ENCODE measurements at places on chromosomes 5 and 9.

- no peak for DNase-seq
Measured at GRCh38 chr9:8857068-8857925, 1057.7 kb upstream of the DMAC1 start.

GRCh38 chr9:88435336-88435735 is 47.1 kb downstream of the SPIN1 start:
- no peak for DNase-seq

DNA sequence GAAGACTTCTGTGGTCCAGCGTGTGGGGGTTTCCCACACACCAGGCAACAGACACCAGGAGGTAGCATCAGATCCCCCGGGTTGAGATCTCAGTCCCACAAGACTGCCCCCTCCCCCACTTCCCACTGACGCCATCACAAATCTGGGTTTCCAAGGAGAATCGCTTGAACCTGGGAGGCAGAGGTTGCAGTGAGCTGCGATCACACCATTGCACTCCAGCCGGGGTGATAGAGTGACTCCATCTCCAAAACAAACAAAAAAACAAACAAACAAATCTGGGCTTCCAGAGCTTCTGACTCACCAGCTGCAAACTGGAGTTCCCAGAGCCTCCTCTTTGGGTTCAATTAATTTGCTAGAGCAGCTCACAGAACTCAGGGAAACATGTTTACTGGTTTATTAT is 4.7 kb upstream of the GBGT1 start:
- no peak for DNase-seq

- DNase-seq = no peak
Measured at GRCh38 chr9:127361561-127361960, 35.4 kb upstream of the SLC2A8 start.

- no peak for DNase-seq
Measured at GRCh38 chr9:123167474-123167873, 100.9 kb downstream of the STRBP start.

- no peak for DNase-seq
Measured at GRCh38 chr9:113857875-113858274, 18.2 kb upstream of the ZNF618 start.

GRCh38 chr5:73282383-73282782 is 109.4 kb downstream of the TMEM174 start:
- no peak for DNase-seq

DNA sequence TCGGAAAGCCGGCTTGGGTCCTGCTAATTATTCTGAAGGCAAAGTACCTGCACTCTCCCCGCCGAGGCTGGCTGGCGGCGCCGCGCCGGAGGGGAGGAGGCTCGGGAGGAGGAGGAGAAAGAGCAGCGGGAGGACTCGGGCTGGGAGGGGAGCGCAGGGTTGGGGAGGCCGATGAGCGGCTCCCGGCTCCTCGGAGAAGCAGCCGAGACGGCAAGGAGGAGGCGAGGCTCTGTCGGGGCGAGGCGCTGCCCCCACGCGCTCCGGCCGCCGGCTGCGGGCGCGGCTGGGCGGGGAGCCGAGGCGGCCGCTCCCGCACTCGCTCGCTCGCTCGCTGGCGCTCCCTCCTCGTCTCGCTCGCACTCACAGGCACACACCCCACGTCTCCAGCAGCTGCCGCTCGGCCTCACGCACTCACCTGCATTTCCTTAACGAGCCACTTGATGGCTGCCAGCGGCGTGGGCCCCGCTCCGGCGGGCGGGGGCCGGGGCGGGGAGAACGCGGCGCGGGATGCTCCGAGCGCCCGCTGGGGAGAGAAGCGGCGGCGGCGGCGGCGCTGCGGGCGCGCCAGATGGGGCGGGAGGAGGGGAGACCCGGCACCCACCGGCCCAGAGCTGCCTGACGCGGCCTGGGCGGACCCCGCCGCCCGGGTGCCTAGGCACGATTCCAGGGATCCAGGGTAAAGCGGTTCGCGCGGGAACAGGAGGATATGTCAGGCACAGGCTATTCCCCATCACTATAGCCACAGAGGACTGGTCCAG is at the start of gene PTPRD:
TSS of gene PTPRD (minus strand) at position 362 of the 758 bp plus-strand sequence.
- no peak for DNase-seq

GRCh38 chr9:113626735-113627495 is 163.4 kb downstream of the RGS3 start:
- DNase-seq = no peak

- DNase-seq = no peak
Measured at GRCh38 chr9:129319938-129320481, 141.9 kb upstream of the IER5L start.

DNA sequence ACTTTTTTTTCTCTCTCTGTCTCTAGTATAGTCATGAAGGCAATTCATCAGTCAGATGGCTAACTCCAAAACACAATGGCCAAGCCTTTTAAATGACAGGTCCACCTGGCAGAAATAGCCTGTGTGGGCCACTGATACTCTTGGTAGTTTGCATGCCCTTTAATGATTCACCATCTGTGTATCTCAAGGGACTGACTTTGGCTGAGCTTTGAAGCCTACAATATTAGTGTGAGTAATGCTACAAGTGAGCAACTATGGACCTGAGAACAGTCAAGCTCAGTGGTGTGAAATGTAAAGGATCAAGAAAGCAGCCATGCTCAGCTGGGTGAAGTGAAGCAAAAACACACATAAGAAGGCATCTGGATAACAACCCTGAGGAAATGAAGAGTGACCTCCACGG is 506.9 kb downstream of the TLE1 start:
- no peak for DNase-seq

DNA sequence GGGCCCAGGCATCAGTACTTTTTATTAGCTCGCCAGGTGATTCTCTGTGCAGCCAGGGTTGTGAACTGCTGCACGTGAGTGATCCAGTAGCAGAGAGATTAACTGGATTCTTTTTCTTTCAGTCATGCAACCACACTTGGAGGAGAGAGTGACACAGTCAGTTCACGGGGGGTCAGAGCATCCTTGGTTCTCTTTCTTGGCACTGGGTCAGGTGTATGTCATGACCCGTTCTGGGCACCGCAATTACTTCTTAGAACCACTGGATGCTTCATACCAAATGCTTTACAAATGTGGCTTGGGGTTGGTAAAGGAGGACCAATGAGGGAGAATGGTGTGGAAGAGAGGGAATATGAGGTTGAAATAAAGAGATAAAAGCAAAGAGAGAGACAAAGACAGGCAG is 368.7 kb downstream of the MLLT3 start:
- DNase-seq = no peak

DNA sequence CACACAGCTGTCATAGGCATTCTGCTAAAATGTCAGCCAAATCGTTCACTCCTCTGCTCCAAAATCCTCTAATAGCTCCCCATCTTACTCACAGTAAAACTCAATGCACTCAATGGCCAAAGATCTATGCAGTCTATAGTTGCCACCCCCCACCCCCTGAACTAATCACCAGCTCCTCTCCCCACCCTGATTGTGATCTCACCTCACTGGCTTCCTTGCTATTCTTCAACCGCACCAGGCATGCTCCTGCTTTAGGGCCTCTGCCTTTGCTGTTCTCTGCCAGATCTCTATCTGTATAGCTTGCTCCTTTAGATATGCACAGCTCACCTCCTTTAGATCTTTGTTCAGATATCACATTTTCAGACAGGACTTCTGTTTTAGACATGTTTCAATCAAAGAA is 33.2 kb upstream of the SNX2 start:
- no peak for DNase-seq

DNA sequence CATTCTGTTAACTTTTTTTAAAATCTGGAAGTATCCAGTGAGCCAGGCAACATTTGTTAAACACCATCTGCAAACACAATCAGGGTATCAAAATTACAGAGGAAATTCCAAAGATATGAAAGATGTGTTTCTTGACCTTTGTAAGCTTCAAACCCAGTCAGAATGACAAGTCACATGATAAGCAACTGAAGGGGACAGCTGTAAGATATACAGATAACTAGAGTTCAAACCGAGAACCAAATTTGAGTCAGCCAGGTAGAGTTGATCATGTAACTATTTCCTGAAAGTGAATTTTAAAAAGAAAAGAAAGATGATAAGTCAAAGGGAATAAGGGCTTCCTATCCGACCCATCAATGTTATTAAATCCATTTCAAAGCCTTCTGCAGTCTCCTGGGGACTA is 196.2 kb downstream of the DEPDC1B start:
- DNase-seq = no peak

GRCh38 chr9:90974016-90974415 is 172.4 kb downstream of the SYK start:
- DNase-seq = no peak

GRCh38 chr5:138339091-138339456 is 1.0 kb downstream of the FAM53C start:
- DNase-seq = no peak

DNA sequence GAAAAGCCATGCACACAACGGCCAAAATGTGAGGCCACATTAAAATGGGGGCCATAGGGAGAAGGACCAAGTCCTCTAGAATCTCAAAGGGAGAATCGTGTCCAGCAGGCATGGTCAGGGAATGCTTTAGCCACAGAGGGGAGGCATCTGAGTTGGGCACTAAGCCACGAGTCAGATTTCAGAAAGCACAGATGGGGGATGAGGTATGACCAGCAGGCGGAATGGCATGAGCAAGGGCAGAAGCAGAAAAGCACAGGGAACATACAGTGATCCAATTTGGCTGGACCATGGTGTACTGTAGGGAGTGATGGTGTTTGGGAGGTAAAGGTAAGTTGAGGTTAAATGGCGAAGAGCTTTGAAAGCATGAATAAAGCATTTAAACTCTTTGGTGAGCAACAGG is 214.6 kb downstream of the TLE1 start:
- DNase-seq = no peak

DNA sequence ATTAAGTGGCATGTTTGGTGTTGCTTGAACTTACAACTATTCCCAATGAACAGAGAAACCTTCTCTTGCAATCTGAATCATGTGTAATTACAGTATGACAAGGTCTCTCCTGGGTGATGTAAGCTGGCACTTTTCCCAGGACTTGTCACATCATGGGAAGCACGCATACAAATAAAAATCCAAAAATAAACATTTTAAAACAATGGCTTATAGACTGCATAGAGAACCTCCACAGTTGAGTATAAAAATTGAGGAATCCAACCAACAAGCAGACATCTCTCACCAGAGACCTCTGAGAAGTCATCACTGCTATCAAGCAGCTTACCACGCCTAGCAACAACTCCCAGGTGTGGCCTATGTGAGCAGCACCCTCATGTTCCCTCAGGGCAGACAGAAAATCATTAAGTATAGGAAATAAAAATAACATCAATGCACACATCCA is 3.9 kb downstream of the MLLT3 start:
- DNase-seq = no peak

- DNase-seq = no peak
Measured at GRCh38 chr5:22970491-22970890, 117.3 kb upstream of the CDH12 start.

- no peak for DNase-seq
Measured at GRCh38 chr9:91004992-91005391, 203.4 kb downstream of the SYK start.

- DNase-seq = peak; percentile 68
Measured at GRCh38 chr5:77305956-77306355, 95.5 kb downstream of the PDE8B start.

DNA sequence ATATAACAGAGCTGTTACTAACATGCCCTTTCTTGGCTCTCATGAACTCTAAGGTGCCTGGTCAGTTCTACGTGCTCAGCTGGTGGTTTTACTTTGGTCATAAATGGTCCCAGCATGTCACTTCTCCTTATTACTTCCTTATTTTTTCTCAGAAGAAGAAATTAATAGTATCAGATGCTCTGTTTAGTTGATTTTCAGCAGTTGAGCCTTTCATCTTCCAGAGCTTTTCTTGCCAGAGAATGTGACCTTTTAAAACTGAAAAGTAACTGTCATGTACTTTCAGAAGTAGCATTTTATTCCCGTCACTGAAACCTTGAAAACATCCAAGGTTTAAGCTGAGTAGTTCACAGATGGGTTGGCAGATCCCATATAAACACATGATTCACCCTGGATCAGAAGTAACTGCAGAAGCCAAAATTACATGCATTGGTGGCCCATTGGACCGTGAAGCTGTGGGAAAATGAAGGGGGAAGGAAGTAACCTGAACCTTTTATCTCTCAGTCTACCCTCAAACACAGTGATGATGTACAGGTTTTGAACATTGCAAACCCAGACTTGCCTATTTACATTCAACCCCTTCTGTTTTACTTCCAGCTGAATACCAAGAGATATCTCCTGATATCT is 50.5 kb downstream of the HACD4 start:
- peak; percentile 84 for DNase-seq

DNA sequence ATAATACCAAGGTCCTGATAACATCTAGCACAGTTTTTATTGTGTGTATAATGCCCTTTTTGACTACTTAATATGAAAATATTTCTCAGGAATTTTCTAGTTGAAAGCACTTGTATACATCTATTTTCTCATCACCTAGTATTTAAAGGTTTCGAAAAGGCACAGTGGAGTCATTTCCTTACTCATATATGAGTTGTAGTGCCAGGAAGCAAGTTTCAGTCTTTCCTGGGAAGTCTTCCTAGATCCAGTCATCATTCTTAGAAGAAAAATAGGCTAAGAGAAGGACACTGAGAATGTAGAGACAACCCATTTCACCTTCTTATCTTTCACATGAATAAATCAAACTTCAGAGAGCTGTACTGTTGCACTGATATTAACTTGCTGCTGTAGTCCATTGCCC is 70.2 kb downstream of the SLC25A46 start:
- DNase-seq = no peak

DNA sequence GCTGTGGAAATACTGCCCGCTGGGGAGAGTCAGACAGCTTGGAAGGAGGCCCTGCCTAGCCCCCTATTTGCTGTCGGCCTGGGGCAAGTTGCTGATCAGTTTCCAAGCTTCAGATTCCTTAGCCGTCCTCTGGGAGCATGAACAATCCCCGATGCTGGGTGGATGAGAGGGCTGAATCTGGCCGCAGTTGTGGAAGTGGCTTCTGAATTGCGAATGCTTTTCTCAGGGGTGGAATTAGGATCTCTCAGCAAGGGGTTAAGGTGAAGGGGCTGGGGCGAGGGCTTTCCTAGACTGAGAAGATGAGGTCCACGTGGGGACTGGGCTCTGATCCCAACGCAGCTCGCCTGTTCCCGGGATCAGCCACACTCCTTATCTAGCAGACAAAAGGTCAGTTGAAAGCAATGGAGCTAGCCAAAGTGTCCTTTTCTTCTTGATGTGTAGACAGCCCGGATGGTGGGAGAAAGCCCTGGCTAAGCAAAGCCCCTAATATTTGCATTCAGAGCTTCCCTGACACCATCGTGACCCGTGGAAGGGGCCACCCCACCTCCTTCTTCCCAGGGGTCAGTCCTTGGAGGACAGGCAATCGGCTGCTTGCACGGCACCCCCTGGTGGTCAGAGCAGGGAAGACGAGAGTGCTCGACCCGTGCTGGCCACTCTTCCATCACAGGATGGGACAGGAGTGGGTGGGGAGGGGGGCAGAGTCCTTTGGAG is 54.9 kb downstream of the COL15A1 start:
- no peak for DNase-seq
